Stimulated activated CD8-positive, alpha-beta memory T cell treated with anti-CD3 and anti-CD28 coated beads, Interleukin-4, amount 100 ng/mL, for 1 hour (primary cell): ENCODE measurements at places on chromosomes 2 and 18.

DNA sequence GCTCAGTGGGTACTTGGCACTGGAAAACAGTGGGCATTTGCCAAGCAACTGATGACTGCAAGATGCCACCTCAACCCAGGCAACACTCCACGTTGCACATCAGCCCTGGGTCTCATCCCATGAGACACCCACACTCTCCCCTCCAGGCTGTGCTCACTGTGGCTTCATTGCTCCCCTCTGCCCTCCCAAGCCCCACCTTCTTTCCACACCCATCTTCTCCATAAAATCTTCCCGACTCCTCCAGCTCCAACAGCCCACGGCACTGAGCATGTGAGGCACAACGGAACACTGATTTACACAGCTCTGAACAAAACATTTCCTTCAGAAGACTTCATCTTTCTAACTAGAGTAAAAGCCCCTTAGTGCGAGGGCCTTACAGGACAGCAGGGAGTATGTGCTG lies 117.8 kb upstream of the ACAA2 start:
- DNase-seq: no peak

DNA sequence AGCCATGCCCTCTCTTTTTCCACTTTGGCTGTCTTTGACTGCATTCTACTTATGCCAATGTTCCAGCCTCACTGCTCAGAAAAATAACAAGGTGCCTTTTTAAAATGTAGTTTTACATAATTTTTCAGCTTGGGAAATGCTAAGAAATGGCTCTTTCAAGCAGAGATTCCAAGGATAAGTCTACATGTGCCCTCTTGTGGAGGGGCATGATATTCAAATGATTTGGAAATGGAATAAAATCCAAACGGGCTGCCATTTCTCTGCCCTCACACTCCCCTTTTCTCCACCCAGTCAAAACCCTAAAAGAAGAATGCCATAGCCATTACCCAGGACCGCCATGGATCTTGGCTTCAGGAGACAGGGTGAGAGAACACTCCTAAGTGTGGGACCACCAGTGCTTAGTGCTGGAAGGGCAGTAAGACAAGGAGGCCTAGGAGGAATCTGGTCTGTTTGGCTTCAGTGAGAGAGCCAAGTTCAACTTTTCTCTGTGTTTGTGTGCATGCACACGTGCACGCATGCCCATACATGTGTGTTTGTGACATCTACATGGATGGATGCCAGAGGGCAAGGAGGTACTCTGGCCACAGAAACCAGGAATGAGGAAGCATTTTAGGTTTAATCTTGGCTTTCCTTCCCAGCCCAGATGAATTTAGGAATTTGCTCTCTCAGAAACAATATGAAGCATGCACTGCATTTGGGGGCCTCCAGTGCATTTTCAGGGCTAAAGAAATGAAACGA lies 174.0 kb upstream of the SLC14A2 start:
- no peak for DNase-seq

GRCh38 chr2:112790305-112790704 lies 6.0 kb upstream of the IL1A start:
- DNase-seq: no peak

DNA sequence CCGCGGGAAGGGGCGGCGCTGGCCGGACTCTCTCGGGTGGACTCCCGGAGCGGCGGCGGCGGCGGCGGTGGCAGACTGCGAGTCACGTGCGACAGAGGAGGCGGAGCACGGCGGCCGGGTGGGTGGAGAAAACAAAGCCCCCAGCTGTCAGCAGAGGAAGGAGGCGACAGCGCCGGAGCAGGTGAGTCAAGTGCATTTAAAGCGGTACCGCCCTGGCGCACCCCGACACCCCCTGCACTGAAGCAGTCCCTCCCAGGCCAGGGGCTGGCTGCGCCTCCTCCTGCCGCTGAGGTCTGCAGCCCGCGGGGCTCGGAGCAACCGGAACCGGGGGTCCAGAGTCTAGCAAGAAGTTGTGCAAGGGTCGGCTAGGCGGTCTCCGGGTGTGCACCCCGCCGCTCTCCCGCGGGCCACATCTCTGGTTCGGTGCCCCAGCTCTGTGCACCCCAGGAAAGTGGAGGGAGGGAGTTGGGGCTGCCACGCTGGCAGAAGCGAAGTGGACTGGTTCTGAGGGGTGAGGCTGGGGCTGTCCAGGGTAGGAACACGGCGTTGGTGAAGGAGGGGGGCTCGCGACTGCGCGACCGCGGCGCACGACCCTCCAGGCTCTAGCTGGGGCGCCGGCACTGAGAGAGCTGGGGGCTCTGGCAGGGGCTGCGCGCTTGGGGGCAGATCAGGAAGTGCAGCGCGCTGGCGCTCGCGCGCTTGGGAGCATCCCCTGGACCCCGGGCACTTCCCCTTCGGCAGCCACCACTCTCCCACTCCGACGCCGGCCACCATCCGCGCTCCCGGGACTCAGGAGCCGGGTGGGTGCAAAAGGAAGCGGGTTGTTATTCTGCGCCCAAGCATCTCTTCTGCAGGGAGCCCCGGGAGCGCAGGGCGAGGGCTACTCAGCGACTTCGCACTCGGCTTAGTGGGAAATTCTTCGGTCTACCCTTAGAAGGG lies 64.0 kb upstream of the MAPRE2 start:
- no peak for DNase-seq

- no peak for DNase-seq
These were observed 82.9 kb upstream of the RNF152 start for GRCh38 chr18:61975526-61976326.

- DNase-seq: no peak
These were observed 5.4 kb downstream of the SEMA4C start for GRCh38 chr2:96864343-96865091.

DNA sequence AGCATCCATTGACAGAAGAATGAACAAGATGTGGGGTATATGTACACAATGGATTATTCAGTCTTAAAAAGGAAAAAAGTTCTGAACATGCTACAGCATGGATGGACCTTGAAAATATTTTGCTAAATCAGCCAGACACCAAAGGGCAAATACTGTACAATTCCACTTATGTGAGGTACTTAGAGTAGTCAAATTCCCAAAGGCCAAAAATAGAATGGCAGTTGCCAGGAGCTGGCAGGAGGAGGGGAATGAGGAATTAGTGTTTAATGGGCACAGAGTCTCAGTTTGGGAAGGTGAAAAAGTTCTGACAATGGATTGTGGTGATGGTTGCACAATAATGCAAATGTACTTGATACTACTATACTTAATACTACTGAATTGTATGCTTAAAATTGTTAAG lies 193.2 kb downstream of the MBD2 start:
- no peak for DNase-seq

- DNase-seq: no peak
These were observed 22.6 kb upstream of the USP34 start for GRCh38 chr2:61493523-61493942.

DNA sequence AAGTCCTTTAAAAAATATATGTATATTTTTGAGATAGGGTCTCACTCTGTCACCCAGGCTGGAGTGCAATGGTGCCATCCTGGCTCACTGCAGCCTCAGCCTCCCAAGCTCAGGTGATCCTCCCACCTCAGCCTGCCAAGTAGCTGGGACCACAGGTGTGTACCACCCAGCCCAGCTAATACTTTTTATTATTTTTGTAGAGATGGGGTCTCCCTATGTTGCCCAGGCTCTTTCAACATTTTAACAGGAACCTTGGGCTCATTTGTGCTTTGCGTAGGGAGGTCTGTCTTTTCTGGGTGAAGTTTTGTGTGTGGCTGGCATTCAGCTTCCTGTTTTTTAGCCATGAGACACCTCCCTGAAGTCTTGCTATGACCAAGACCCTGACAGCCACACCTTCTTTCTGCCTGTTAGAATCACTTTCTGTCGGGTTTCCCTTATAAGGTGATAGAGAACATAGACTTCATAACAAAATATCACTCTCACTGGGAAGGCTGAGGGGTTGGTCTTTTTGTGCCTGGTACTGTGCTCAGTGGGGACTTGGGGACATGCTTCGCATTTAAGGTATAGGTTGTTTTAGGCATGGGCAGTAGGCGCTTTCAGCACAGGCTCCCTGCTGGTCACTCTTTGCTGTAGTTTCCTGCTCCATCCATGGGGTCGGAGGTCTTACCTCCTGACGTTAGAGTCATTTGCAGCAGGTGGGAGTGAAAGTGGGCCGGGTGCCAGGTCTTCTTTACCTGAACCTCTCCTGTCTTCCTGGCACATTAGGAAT lies 3.4 kb downstream of the RAB31 start:
- no peak for DNase-seq

- DNase-seq: no peak
These were observed 322.2 kb downstream of the SLC8A1 start for GRCh38 chr2:40129725-40130124.

DNA sequence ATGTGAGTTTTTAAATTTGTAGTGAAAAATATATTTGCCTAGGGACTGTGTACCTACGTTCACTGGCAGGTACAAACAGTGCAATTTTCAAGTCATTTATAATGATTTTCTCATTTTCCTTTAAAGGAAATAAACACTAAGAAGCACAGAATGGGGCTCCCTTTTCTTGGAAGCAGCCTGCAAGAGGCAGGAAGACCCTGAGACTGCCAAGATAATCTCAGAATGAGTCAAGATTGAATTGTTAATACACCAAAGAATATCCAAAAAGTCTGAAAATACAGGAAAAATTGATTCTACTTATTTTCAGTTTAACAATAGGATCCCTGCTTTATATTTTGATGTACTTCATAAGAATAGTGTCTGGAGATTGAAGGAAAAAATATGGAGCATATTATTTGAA lies 331.2 kb downstream of the CTNNA2 start:
- DNase-seq: no peak

DNA sequence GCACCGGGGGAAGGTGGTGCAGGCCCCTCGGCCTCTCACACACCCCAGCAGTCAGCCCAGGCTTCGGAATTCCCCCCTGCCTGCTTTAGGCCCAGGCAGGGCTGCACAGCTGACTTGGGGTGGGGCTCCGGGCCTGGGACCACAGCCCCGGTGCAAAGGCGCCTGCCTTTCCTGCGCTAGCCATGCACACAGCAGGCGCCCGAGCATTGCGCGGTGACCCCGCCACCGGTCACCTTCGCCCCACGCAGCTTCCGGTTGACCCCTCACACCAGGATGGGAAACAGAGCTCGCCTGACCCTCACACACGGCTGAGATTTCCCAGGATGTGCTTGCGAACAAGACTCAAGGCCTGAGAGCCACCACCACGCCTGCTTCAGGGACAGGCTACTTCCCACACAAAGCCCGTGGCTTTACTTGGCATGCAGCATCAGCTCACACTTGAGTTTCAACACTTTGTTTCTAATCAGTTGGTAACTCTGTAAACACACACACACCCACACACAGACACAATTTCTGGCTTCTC lies 46.0 kb downstream of the SLC66A2 start:
- DNase-seq: no peak

DNA sequence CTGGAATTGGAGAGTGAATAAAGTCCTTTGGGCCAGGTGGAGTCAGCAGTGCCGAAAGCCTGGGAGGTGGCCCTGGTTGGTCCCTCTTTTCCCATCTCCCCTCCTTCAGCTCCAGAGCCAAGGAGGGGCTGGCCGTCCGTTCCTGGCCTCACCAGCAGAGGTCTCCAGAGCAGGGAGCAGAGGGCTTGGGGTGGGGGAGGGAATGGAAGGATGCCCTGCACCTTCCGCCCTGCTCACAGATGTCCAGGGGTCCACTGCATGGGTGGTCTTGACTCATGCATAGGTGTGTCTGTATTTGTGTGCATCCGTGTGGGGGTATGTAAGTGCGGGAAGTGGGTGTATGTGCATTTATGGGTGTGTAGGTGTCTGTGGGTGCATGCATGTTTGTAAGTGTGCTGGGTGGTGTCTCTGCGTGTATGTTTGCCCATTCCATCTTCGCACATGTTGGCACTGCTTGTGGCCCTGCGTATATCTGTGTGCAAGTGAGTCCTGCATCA lies 201.8 kb downstream of the ZFP36L2 start:
- no peak for DNase-seq

GRCh38 chr2:143843686-143844085 lies 676.2 kb downstream of the ZEB2 start:
- no peak for DNase-seq

DNA sequence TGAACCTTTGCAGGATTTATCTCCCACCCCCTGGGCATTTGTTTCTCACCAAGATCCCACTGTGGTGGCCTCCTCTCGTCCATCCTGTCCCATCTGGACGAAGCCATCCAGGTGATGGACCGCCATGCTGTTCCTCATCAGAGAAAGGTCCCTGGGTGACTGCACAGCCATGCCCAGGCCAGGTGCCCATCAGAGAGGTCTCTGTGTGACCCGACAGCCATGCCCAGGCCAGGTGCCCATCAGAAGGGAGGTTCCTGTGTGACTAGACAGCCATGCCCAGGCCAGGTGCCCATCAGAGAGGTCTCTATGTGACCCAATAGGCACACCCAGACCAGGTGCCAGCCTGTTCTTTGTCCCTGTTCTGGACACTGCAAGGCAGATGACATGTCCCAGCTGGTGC lies 360.9 kb upstream of the SALL3 start:
- no peak for DNase-seq

- no peak for DNase-seq
These were observed 123.8 kb downstream of the CAPN13 start for GRCh38 chr2:30683236-30683956.

DNA sequence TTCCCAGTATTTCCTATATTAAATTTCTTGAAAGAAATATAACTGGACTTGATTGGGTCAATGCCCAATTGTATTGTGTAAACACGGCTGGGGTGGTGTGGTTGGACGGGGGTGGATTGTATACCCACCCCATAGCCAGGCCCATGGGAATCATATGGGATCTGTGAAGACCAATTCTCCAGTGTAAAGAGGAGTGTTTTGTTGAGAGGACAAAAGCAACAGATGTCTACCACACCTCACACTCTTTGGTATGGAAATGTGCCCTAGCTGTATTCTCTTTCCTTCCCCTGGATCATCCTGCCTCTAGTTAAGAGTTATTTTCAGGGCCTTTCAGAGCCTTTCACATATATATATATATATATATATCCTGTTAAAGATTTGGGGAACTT lies 57.5 kb upstream of the TGIF1 start:
- DNase-seq: no peak

DNA sequence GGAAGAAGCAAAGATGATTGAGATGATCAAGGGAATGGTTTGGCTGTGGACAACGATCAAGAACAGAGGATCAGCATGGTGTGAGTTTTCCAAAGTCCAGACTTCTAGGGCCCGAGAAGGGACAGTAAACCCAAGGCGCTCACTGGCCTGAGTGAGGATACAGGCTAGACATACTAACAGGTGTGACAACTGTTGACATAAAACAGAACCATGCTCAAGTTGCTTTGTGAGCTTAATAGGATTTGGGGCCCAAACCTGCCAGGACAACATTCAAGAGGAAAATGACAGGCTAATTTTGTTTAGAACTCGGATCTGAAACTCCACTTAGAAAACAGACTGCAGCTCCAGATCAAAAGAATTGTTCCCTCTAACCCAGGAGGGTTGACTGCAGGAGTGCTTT lies 68.1 kb upstream of the ACKR3 start:
- no peak for DNase-seq

- DNase-seq: peak; percentile 5
These were observed 510 bp downstream of the NCKAP1 start for GRCh38 chr2:183037553-183038340.

- no peak for DNase-seq
These were observed at the start of gene ATP6V1C2 for GRCh38 chr2:10721396-10722251. Gene ATP6V1C2 (plus strand): TSS chr2:10721630. CDS start chr2:10722850, 1,220 bp downstream.

GRCh38 chr18:27363872-27364271 lies 178.8 kb upstream of the CHST9 start:
- DNase-seq: no peak

- no peak for DNase-seq
These were observed 132.7 kb upstream of the XPO1 start for GRCh38 chr2:61670591-61671501.
